ENCODE measurements at places on chromosomes 5 and 9.

DNA sequence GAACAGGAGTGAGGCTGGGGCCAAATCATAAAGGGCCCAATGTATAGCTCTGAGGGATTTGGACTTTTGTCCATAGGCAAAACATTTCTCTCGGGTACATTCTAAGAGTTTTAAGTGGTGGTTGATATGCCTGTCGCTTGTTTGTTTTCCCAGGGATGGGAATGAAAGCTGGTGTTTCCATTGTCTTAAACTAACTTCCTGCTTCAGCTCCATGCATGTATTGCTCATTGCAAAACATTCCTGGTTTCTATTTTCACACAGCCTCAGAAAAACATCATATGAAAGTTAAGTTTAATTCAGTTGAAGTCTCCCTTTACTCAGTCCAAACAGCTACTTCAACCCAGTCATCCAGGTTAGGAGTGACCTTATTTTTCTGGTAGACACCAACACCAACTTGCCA is 235.0 kb downstream of the ACTL7B start:
- no peak for DNase-seq

GRCh38 chr5:77145666-77146065 is 58.6 kb upstream of the ZBED3 start:
- no peak for DNase-seq

- peak; percentile 22 for DNase-seq
These were observed 6.3 kb downstream of the MTREX start for GRCh38 chr5:55313870-55314617.

GRCh38 chr9:94005272-94005901 is 50.2 kb upstream of the BARX1 start:
- DNase-seq = no peak

- peak; percentile 77 for DNase-seq
These were observed 65.1 kb upstream of the CCDC152 start for GRCh38 chr5:42691413-42691937.

GRCh38 chr9:133754187-133754586 is 16.0 kb upstream of the SARDH start:
- DNase-seq = no peak

DNA sequence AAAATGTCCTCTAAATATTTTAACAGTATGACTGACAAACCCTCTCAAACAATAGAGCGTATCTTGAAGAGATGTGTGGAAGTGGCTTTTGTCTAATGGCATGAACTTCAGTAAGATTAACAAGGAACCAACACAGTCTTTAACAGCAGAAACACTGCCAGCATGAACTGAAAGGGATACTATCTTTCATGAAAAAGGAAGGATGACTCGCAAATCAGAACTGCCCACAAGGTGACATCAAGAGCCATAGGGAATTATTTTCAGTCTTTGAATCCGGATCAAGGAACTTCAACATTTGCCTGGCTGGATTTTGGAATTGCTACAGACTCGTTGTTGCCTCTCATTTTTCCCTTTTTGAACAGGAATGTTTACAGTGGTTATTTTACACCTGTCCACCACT is 5.1 kb upstream of the HEXB start:
- no peak for DNase-seq

GRCh38 chr5:69498384-69498783 is 5.8 kb downstream of the OCLN start:
- DNase-seq = no peak

DNA sequence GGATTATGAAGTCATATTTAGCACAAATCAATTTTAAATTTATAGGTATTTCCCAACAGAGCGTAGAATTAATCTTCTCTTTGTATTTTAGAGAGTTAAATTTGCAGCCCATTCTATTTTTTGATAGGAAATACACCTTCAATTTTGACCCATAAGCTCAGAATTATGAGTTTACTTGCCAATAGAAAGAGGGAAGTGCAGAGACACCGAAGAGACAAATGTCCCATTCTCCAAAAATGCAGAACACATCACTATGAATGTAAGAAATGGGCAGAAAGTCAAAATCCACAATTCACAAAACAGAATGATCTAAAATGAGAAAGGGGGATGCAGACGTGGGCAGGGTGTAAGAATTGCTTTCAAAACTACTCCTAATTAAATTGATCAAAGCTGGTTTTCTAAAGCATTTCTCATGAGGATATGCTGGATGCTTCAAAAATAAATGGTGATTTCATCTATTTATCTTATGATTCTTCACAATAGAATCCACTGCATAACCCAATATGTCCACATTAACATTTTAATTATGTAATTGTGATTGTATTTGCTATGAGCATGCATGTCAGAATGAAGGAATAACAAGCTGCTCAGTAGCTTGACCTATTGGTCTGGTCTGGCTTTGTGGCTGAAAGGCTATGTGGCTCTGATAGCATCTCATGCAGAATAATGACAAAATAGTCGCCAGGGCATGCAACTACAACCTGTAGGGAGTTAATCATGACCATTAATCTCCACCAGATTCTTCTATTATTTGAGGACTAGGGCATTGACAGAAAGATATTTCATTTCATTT is 550.1 kb upstream of the CDH18 start:
- DNase-seq = no peak

DNA sequence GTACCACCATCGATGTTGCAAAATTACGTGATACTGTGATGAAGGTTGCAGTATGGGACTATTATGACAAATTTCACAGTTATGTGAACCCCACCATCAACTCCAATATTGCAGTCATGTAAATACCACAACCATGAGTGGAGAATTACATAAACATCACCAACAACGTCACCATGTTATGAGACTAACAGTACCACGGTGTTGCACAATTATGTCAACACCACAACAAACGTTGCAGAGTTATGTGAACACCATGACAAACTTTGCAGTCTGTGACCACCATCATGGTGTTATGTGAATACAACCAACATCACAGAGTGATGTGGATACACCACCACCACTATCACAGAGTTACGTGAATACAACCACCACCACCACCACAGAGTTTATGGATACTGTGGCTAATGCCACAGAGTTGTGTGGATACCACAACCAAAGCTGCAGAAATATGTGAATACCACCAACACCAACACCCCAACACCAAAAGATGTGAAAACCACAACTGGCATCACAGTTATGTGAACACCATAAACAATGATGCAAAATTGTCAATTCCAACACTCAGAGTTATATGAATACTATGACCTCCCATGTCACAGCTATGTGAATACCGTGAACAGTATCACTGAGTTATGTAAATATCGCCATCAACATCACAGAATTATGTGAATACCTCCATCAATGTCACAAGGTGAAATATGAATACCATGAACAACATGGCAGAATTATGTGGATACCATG is 62.4 kb downstream of the SHC3 start:
- DNase-seq = no peak

DNA sequence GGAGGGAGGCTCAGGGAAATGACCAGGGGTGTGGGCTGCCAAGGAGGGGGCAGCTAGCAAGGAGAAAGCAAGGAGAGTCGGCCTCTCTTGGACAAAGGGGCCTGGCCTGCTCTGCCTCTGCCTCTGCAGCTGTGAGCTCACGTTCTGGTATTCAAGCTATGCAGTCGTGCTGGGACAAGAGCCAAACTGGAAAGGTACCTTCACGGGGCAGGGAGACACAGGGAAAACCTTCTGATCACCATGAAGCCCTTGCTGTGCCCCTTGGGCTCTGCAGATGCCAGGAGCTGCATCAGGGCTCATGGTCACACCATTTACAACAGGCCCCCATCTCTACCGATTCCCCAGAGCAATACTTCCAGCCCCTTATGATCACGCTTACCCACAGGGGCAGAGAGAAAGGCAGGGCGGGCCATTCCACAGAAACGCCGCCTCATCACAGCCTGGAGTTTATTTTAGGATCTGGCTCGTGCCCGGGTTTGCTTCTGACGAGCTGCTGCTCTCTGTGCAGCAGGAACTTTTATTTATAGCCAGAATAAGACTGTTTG is 63.2 kb downstream of the PRRT1B start:
- no peak for DNase-seq

GRCh38 chr5:68115584-68115983 is 100.0 kb upstream of the PIK3R1 start:
- no peak for DNase-seq

DNA sequence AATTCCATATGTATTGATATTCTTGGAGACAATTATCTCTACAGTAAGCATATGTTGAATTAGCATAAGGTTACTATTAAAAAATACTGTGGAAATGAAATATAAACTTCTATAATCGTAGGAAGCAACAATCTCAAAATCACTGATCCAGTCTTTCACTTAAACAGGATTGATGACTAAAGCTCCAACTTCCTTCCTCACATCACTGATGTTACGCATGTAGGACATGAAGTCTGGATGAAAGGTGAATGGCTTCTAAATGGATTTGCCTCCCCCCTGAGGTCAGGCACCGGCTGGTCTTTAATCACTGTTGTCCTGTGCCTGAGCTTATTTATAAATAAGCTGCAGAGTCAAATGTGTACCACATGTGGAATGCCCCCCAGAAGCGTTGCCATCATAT is 157.1 kb upstream of the NFIB start:
- DNase-seq = no peak

GRCh38 chr5:154944716-154945115 is 3.8 kb downstream of the MRPL22 start:
- peak; percentile 58 for DNase-seq

- DNase-seq = no peak
These were observed 12.2 kb upstream of the TEX48 start for GRCh38 chr9:114694146-114694545.

DNA sequence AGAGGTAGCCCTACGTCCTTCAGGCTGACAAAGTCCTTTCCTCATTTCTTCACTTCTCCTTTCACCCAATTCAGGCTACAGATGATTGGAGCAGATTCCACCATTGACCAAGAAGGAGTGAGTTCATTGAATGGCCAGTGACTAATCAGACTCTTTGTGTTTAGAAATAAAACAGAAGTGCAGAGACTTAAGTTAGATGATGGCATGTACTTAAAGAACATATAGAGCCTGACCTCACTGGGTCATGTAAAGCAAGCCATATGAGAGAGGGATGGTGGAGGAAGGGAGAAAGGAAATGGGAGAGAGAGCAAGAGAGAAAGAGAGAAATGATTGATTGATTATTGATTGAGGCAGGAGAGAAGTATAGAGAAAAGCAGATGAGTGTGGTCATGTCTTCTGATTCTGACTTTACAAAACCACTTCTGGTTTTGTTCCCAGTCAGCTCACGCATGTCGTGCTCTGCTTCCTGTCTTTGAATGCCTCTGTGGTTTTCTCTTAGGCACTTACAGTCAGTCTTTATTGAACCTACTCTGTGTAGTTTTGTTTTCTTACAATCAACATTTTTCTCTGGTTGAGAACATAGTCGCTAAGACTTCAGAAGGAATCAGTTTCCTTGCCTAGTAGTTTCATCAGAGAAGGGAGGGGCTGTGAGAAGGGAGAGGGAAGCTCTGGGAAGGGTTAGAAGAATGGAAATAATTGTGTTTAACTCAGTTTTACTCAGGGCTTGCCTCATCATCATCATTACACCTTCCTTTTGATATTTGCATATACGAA is 149.2 kb upstream of the KLF9 start:
- peak; percentile 76 for DNase-seq

GRCh38 chr9:113154946-113155345 is 4.1 kb downstream of the SLC31A2 start:
- DNase-seq = no peak

- no peak for DNase-seq
These were observed 19.6 kb downstream of the FAT2 start for GRCh38 chr5:151571270-151572173.

DNA sequence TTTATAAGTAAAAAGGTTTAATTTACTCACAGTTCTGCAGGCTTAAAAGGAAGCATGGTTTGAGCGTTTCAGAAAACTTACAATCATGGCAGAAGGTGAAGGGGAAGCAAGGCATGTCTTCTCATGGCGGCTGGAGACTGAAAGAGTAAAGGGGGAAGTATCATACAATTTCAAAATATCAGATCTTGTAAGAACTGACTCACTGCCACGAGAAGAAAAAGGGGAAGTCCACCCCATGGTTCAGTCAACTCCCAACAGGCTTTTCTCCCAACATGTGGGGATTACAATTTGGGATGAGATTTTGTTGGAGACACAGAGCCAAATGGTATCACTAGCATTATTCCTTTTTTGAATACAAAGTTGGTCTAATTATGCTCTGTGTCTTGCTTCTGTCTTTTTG is 627.9 kb upstream of the ST8SIA4 start:
- peak; percentile 87 for DNase-seq

- no peak for DNase-seq
These were observed 57.4 kb upstream of the RANBP6 start for GRCh38 chr9:6072865-6073264.

DNA sequence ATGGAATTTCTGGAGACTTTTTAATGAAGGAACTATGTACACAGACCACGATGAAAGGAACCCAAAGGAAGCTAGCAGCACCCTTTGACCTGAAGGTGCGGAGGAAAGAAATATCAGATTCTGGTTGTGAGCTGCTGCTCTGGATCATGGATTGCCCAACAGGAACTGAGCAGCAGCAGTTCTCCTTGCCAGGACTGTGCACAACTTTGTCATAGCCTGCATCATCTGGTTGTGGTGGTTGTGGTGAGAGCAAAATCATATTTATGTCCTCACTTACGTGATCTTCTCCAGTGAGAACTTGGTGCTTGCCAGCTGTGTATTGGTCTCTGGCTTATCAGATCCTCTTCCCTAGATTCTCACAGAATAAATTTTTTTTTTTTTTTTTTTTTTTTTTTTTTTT is 70.7 kb upstream of the LPAR1 start:
- DNase-seq = peak; percentile 26

GRCh38 chr9:105355781-105356180 is 92.1 kb upstream of the FSD1L start:
- DNase-seq = peak; percentile 95

DNA sequence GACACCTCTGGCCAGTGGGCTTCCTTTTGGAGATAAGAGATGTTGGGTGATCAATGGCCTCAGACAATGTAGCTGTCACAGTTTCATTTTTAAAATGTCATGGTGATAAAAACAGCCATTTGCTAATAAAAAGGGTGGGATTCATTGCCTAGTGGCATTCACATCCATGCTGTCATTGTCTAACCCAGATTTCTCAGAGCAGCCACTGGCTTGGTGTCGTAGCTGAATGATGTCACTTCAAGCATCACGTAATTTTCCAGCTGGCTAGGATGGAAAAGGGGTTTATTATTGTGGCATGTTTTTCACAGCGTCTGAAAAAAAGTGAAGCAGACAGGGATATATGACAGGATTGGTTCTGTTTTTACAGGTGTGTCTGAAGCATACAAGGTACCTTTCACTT is 184.7 kb downstream of the AOPEP start:
- DNase-seq = no peak

GRCh38 chr9:105439428-105439827 is 8.4 kb upstream of the FSD1L start:
- DNase-seq = no peak

DNA sequence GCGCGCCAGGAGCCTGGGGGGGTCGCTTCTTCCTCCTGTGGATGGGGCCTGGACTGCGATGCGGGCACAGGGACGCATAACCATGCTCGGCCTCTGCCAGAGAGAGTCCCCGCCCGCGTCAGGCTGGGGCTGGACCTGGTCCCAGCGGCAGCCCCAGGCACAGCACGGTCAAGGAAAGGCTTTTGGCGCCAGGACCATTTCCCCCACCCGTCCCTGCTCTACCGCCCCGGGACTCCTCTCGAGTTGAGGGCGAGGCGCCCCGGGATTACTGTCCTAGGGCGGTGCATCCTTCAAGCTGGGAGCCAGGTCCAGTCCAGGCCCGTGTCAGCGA is 341 bp downstream of the MXD3 start:
- DNase-seq = peak; percentile 52
